Occipital lobe (tissue), 3 donors: ENCODE measurements at places on chromosomes 13 and 19.

DNA sequence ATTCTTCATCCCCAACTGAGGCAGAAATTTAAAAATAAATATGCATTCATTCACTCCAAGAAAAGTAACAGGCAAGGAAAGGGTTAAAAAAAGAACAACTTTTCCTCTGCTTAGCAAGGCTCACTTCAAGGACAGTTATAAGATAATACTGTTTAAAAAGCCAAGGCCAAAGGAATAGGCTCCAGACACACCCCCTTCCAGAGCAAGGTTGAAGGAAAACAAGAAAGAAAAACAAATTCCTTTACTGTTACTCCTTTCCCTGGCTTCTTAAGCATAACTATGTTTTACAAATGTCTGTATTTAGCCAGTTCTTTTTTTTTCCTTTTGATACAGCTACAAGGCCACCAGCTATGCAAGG, 8.5 kb downstream of the SIGLEC11 start:
- no peak for DNase-seq

DNA sequence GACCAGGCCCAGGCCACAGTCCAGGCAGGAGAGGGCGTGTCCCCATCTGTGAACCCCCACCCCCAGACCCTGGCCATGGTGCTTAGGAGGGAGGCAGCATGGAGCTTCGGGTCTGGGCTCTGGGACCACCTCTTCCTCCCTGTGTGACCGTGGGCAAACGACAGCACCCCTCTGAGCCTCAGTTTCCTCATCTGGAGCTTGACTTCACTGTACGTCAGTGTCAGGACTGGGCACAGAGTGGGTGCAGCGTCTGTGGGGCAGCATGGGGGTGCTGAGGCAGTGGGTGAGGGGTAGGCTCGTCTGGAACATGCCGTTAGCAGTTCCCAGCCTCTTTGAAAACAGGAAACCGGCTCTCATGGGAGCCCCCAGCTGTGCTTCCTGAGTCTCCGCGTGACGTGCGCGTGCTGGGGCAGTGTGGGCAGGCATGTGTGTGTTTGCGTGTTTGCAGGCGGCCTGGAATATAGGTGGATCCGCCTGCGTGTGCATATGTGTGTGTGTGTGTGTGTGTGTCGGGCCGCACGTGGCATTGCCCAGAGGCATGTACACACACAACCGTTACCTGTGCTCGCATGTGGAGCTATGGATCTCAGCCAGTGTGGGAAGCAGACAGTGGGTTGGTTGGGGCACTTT, 15.8 kb downstream of the ARRDC2 start:
- DNase-seq = no peak

GRCh38 chr19:6229216-6229913, 50.4 kb downstream of the MLLT1 start:
- DNase-seq = no peak

- no peak for DNase-seq
Measured at GRCh38 chr13:110377826-110378201, 70.7 kb downstream of the COL4A2 start.

DNA sequence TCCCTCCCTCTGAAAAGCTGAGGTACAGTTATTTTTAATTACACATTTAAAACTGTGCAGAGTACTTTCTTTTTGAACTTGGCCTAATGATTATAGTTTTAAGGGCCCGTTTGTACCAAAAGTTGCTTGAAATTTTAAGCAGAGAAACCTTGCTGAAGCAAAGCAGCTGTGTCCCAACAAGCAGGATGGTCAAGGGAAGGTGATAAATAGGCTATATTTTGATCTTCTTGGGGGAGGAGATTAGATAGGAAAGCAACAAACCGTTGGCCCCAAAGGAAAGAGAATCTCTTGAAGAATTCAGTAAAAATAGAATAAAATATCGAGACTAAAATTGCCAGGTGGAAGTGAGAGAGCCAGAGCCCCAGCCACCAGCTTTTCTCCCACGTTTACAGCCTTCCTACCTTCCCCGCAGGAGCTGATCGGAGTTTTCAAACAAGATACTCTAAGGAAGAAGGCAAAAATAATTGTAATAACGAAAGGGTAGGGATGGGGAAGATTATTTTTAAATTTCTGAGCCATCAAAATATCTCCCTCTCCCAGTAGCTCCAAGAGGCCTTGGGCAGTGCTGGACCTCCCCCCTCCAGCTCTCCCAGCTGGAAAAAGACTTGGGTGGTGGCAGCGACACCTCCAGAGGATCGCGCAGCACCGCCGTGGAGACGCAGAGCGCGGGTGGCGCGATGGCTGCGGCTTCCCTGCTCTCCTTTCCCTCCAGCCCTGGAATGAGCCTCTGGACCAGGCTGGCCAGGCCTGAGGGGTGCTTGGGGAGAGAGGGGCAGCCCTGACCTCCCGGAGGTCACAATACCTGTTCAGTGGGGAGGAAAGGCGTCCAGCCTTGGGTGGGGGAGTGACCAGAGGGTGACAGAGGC, 5.8 kb downstream of the ZIC2 start:
- no peak for DNase-seq

GRCh38 chr13:40376296-40376849, 290.1 kb downstream of the FOXO1 start:
- no peak for DNase-seq

DNA sequence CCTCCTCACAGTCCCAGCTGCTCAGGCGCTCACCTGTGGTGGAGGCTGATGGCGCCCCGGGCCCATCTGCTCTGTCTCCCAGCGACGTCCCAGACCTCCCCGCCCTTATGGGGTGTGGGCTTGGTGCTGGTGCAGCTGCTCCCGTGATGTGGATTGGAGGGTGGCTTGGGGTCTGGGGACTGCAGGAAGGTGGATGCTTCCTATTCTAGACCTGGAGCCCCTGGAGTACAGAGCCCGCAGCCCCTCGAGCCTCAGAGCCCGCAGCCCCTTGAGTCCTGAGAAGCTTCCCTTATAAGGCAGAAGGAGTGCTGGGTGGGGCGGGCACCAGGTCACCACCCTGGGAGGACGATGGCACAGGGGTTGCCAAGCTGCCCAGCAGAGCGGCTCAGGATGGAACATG, 31.6 kb downstream of the DOT1L start:
- DNase-seq = no peak

DNA sequence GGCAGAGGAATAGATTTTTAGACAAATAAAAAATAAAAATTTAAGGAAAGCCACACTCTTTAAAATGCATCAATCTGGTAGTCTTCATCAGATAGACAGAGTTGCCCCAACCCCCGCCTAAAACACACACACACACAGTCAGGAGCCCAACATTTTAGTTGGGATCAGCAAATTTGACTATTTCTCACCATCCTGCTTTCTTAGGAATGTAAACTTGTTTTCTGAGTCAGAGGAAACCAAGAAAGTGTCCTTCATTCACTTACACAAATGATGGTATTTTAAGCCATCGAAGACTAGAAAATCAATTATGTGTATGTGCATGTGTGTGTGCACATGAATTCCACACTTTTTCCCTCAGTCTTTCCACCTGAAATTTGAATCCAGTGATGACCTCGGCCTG, 1657.5 kb downstream of the SLITRK1 start:
- no peak for DNase-seq

DNA sequence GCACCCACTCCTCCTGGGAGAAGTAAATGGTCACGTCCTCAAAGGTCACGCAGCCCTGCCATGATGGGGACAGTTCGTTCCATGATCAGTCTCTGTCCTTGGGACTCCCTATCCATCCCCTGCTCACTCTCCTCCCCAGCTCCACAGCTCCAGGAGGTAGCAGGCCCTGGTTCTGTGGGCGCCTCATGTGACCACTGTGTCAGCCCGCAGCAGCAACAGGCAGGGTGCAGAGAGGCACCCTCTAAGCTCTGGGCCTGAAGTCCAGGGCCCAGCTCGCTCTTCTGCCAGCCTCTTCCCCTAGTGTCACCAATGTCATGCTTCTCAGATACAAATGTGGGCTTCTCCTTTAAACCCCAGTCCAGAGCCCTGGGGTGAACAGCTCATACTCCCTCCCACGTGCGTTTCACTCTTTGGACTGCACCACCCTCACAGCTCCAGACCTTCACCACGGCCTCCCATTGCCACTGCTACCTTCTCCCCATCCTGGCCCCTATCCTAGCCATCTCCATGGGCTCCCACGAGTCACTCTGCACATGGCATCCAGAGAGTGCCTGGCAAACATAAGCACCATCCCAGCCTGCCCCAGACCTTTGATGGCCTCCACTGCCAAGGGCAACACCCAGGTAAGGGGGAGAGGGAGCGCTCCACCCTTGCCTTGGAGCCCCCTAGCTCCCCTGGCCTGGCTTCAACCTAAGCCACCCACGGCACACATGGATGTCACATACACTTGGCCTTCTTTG, 2.9 kb downstream of the ZNF792 start:
- no peak for DNase-seq

GRCh38 chr13:41588899-41589298, 131.5 kb downstream of the RGCC start:
- no peak for DNase-seq

DNA sequence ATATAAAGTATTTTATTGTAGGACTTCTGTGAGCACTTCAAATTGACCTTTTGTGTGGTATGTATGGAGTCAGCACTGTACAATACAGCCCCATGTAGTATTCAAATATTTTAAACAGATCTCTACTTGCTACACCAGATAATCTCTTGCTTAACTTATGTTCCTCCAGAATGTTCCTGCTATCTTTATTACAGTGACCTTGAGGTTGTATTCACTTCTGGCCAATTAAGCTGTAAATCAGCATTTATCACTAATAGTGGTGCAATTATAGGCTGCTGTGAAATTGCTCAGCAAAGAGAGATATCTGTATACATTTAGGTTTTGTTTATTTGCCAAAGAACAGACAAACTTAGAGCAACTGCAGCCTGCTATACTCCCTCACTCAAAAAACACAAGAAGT, 1218.6 kb downstream of the PCDH17 start:
- DNase-seq = no peak

- DNase-seq = no peak
Measured at GRCh38 chr13:86792153-86792651, 879.0 kb upstream of the SLITRK5 start.

- DNase-seq = no peak
Measured at GRCh38 chr13:90089051-90089450, 1258.4 kb upstream of the MIR17HG start.

GRCh38 chr13:110546926-110547325, 14.6 kb downstream of the RAB20 start:
- DNase-seq = no peak

GRCh38 chr13:39498471-39499114, 104.4 kb downstream of the LHFPL6 start:
- DNase-seq = no peak

DNA sequence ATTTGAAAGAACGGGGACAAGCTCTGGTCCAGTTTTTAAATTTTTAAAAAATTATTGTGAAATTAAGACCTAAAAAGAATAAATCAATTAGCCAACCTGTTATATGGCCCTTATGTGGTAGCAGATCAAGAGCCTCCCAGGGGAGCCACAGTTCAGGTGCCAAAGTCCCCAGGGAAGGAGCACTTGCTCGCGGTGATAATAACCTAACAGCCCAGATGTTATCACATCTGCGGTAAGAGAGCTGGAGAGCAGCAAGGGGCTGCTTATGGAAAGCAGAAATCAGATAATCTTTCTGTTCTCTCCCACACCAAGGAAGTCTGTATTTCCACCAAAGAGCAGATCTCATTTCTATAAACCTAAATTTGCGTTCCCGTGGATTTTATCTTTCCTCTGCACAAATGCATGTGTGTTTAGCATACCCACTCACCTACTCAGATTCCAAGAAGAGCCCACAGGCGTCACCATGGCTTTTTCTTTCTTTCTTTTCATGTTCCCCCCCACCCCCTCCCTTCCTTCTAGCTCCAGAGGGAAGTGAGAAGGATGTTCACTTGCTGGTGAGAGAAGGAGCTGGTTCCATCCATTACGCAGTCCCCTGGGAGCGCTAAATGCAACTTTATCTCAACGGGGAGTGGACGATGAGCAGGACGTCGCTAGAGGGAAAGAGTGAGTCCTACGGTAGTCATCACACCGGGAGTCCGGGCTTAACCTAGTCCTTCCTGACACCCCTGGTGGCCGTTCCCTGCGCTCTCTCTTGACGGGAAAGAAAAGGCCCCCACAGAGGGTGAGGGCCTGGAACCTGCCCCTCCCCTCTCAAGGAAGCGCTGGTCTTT, 1.6 kb upstream of the POU4F1 start:
- DNase-seq = no peak

DNA sequence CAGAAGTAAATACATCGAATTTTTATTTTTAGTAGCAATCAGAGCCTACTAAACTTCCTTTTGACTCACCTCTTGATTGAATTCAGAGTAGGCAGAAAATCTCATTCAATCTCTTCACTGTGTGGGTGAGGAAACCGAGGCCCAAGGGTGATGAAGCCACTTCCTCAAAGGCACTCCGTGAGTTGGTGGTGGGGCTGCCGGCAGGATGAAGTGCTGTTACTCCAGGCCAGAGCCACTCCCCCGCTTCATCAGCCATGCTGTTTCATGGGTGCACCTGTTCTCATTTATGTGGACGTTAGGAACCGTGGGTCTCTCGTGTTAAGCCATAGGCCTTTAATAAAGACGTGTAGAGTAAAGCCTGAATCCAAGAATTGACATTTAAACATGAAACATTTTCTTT, 13.2 kb downstream of the ING1 start:
- no peak for DNase-seq

- DNase-seq = no peak
Measured at GRCh38 chr19:56112313-56112709, 8.8 kb downstream of the ZNF787 start.

GRCh38 chr19:55358943-55359908, 3.8 kb downstream of the GARIN5B start:
- no peak for DNase-seq

DNA sequence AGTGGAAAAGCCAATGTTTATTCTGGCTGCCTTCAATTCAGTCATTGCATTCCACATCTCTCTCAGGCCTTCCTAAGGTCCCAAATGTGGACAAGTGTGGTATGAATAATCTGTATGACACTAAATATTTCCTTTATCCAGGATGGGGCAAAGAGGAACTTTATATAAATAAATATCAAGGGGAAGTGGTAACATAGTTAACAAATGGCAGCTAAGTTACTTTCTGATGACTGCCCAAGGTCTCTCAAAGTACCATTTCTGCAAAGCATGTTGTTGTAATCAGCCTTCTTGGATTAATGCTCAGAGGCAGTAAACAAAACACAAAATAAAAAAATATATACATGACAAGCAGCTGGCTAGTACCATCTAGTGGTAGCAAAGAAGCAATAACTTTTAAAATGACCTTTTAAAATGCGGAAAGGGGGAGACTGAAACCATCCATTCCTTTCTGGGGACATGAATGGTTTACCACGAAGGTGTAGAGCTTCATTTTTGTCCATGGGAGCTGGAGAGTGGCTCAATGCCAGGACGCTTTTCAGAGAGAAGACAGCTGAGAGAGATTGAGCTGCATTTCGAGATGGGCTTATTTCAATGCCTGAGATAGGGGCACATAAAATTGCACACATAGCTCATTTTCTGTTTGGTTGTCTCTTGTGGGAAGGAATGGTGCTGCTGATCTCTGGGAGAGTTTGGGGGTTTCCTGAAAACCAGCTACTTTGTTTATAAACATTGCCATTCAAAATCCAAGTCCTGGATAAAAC, 259.2 kb downstream of the RFC3 start:
- DNase-seq = no peak

DNA sequence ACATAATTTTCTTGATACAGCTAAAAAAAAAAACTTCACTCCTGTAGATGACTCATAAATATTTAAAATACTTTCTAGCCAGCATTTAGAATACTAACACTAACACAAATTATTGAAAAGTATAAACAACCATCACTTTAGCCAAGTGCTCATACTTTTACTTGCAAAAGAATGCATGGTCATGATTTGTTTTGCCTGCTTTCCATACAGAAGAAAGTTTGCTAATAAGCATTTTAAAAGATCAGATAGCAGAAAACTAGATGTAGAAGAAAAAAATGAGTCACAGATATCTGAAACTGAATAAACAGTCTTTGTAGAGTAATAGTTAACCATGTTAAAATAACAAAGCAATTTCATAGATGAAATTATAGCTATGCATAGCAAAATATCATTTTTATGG, 2280.4 kb upstream of the PCDH20 start:
- DNase-seq = no peak
